ENCODE measurements at places on chromosomes 16 and 17.

DNA sequence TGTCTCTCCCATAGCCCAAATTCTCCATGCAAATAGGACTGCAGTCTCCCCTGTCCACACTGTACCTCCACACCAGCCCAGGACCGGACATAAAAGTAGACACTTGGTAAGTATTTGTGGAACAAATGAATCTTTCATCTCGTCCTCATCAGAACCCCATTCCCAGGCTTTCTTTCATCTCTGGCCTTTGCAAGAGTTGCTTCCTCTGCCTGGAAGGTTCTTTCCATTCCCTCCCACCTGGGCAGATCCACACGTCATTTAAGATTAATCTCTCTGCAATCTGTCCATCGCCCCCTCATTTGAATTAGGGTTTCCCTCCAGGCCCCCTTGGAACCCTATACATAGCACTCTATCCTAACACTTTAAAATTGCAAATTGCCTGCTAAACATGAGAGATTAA lies 3.9 kb upstream of the NXPH3 start:
- DNase-seq: no peak

GRCh38 chr16:73057291-73058210 lies 9.6 kb upstream of the ZFHX3 start:
- no peak for DNase-seq

- DNase-seq: no peak
These were observed 10.5 kb downstream of the PIK3R6 start for GRCh38 chr17:8856869-8857575.

- DNase-seq: no peak
These were observed 4.5 kb downstream of the CD300C start for GRCh38 chr17:74541176-74542111.

GRCh38 chr17:81402530-81402941 lies 7.3 kb downstream of the BAHCC1 start:
- no peak for DNase-seq

DNA sequence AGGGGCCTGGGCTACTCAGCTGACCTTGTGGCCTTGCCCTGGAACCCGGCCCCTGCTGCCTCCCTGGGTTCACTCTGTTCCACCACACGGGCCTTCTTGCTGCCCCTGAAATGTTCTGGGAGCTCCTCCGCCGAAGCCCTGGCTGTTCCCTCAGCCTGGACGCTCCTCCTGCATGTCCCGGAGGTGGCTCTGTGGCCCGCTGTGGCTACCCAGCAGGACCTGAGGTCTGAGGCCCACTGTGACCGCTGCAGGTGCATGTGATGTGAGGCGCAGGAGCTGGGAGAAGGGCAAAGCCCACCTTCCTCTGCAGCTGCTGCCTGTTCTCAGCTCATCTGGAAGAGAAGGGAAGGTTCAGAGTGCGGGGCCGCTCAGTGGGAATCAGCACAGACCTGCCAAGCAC lies 38.9 kb upstream of the ACSF3 start:
- no peak for DNase-seq

GRCh38 chr16:50861970-50862411 lies 120.1 kb downstream of the CYLD start:
- DNase-seq: no peak

DNA sequence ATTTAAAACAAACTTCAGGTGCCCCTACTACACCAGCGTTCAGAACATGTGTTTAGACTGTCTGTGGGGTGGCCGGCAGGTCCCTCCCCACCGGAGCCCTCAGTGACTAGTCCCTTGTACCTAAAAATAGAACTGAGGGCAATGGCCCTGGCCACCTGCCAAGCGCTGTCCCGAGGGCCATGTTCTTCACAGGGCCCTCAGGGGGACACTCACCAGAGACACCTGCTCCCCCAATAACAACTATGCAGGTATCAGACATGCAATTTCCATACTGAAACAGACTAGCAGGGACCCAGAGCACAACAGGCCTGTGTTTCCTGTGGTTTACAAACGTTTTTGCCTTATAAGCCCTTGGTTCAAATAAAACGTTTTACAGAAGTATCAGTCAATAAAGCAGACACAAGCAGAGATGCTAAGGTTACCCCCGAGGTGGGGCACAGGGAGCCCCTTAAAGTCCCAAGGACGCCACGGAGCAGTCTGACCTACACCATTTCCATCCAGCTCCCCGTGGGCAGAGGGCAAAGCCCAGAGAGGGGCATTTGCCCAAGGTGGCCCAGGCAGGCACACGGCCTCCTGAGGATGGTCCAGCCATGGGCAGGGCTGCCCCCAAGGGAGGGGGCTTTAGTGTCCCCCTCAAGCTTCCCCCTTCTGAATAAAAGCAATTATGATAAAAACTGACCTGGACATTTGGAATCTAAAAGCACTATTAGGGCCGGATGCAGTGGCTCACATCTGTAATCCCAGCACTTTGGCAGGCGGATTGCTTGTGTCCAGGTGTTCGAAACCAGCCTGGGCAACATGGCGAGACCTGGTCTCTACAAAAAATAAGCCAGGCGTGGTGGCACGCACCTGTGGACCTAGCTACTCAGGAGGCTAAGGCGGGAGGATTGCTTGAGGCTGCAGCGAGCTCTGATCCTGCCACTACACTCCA lies 896 bp upstream of the MYLK3 start:
- no peak for DNase-seq

DNA sequence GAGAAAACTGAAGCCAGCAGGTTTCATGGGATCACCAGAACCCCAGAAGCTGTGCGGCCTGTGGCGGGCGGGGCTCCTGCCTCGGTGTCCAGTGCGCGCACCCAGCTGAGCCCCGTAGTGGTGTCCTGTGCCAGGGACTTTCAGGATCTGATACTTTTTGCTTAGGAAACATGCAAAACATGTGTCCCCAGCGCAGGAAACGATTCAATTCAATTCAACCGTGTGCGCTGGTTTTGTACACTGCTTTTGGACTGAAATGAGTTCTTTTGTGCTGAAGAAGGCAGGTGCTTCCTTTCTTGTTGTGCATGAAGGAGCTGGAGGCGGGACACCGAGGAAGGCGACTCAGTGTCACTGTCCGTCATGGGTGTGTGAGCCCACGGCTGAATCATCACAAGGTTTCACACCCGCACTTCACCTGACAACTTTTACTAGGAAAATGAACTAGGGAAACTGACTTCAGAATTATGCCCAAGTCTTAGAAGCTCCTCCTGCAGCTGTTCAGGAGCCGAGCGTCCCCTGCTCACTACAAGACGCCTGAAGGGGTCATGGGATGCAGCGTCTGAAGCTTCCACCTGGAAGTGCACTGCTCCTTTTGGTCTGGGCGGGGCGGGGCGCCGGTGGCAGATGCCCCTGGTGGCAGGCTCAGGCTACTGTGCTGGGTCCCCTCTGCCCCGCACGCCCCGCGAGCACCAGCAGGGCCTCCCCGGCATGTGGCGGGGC lies 31.4 kb upstream of the ZNF750 start:
- DNase-seq: no peak

DNA sequence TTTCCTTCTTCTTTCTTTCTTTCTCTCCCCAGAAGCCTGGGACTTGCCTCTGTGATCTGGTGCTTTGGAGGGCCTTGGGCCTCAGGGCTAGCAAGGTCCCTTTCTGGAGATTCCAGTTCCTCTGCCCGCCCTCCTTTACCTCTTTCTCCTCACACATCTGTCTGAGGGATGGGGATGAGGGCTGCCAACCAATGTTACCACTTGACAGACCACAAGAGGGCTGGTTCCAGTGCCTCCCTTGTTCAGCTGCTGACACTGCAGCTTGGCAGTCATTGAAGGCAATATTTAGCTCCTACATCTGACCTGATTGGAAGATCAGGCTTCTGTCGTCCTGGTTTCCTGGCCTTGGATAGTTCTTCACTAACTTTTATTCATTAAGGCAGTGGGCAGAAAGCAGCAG lies 3.6 kb upstream of the ZNF652 start:
- DNase-seq: no peak

- DNase-seq: no peak
These were observed 9.1 kb upstream of the CD300E start for GRCh38 chr17:74632617-74633016.

All from GOT3 (cell line).